NCI-H1105 (cell line): ENCODE measurements at places on chromosomes 2 and 18.

- no peak for DNase-seq
Measured at GRCh38 chr18:49371786-49372185, 88.7 kb downstream of the DYM start.

- DNase-seq: peak; percentile 46
Measured at GRCh38 chr18:26468931-26469340, 79.4 kb downstream of the KCTD1 start.

- no peak for DNase-seq
Measured at GRCh38 chr2:51881673-51882072, 849.7 kb upstream of the NRXN1 start.

GRCh38 chr18:24234330-24234729, 95.5 kb downstream of the CABYR start:
- no peak for DNase-seq

- DNase-seq: no peak
Measured at GRCh38 chr2:193199322-193199721, 1004.6 kb upstream of the TMEFF2 start.

DNA sequence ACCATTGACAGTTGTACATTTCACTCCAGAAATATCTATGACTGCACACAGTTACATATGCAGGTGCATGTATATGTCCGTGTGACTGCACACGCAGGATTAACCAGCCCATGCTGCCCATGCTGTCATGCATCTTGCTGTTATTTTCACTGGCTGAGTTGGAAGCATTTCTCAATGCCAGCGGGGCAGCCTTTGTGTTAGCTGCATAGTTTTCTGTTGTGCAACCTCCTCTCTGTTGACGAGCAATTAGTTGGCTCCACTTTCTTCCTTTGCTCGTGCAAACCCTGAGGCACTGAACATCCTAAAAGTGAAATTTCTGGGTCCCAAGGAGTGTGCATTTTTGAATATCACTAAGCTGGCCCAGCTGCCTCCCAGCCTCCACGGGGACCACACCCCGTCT, 133.4 kb upstream of the GLI2 start:
- DNase-seq: no peak
